Hematopoietic multipotent progenitor cell treated with erythropoietin and hydrocortisone succinate and interleukin-3 and kit ligand, for 4 days (in vitro differentiated cells): ENCODE measurements at places on chromosomes 16 and 17.

DNA sequence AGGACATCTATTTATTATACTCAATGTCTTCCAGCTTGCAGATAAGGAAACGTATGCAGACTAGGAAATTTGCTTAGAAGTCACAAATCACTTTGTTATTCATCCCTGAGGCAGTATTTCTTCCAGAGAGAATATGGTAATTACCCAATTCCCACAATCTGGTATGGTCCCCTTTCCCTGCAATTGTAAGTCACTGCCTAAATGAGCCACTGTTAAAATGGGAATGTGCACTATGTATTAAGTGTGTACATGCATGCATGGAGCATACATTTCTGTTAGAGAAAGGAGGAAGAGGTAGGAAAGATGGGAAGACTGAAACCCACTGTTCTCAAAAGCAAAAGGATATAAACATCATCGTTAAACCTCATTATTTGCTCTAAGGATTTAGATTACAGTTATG, 10.0 kb downstream of the NUFIP2 start:
- DNase-seq = no peak

- DNase-seq = no peak
Observed at GRCh38 chr16:11053916-11054460, 109.6 kb downstream of the CLEC16A start.

DNA sequence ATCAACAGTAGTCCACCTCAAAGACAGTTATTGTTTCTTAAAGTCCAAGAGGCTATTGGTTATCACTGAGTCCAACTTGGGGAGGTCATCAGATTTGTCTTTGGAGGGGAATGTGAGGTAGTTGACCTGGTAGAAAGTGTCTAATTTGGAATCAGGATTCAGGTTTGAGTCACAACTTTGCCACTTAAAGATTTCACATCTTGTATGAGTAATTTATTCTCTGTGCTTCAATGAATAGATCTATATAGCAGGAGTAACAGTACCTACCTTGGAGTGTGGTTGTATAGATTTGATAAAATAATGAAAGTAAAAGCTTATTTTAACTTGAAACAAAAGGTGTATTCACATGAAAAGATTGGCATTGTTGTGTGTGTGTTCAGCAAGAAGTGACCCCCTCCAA, 119.3 kb upstream of the TBX2 start:
- no peak for DNase-seq

DNA sequence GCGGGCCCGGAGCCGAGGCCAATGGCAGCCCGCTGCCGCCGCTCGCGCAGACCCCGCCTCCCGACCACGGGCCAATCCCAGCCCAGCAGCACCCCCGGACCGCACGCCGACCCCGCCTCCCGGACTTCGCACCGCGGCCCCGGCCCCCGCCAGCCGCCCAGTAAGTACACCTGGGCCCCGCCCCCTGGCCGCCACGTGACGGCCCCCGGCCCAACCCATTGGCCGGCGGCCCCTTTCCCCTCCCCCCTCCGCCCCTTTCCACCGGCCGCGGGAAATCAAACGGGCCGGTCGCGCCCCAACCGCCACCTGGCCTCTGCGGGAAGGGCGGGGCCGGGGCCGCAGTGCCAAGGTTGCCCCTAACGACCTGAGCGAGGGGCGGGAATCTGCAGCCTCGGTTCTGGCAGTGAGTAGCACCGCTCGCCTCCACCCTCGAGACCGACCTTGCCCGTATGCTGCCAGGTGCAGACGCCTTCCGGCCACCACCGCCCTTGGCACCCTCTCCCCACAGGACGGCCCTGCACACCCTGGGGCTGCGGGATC, at the start of gene YBX2:
YBX2 (minus strand) TSS at position 26 of the 540 bp plus-strand sequence. CDS start 139 bp downstream, outside the sequence.
- DNase-seq = peak; percentile 85

GRCh38 chr16:5557966-5558365, 460.4 kb upstream of the EEF2KMT start:
- no peak for DNase-seq

DNA sequence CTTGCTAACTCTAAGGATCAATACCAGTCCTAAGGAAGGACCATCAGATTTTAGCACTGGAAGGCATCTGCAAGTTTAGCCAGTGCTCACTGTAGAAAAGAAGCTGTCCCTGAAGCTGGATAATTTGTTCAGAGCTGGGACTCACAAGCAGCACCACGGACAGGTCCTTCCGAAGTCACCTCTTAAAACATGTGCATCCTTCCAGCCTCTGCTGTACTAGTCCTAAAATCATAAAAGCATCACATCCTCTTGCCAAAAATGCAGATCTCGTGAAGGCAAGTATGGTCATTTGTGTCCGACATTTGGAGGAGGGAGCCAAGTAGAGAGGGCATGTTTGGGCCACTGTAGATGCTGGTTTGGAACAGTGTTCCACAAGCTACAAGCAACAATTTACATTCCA, 506.9 kb downstream of the RBFOX1 start:
- peak; percentile 1 for DNase-seq
